ENCODE measurements at places on chromosomes 13 and 19.
A peak's percentile ranks its signal among the peaks of the same experiment; 100 is the strongest.

DNA sequence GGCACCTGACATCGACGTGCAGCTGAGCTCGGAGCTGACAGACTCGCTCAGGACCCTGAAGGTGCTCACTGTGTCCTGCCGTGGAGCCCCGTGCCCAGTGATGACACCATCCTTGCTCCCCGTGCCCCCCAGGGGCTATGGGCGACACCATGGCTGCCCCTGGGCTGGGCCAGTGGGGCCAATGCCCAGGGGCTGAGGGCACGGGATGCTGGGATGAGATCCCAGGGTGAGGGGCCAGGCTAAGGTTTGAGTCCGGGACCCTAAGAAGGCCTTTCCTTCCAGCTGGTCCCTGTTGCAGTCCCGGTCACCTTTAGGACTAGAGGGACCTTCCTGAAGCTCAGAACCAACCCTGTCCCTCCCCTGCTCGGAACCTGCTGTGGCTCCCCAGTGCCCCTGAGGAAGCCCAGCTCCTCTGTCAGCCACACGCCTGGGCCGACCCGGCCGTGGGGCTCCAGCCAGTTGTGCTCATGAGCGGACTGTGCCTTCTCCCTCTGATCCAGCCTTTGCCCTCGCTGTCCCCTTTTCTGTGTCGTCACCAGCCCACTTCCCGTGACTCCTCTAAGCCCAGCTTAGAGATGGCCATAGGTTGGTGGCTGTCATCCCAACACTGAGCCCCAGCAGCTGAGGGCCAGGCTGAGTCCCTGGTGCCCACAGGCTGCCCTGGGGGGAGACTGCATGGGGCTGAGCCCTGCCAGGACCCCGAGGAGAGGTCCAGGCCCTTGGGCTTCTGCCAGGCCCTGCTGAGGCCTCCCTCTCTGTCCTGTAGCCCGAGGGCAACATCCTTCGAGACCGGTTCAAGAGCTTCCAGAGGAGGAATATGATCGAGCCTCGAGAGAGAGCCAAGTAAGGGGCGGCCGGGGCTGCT, 10.6 kb downstream of the NOP53 start:
- no peaks in the 10 kb centered on the region for H3K27me3 ChIP-seq
- no peak for DNase-seq
- H3K36me3 ChIP-seq, result peaks cover 34% of the 10 kb centered on the region
- H3K27ac ChIP-seq, result peak overlapping the region; percentile 83
- no peaks in the 10 kb centered on the region for H3K4me1 ChIP-seq

- peaks cover 2% of the 10 kb centered on the region for H3K4me1 ChIP-seq
- no peak overlapping the region for H3K4me3 ChIP-seq
- no peaks in the 10 kb centered on the region for H3K27me3 ChIP-seq
- peaks cover 29% of the 10 kb centered on the region for H3K36me3 ChIP-seq
- DNase-seq, result no peak
Observed at GRCh38 chr13:51905787-51906186, 44.0 kb downstream of the CCDC70 start.

GRCh38 chr13:111517641-111518010, 197.2 kb downstream of the TEX29 start:
- no peaks in the 10 kb centered on the region for H3K4me1 ChIP-seq
- H3K4me3 ChIP-seq, result no peak overlapping the region
- no peaks in the 10 kb centered on the region for H3K36me3 ChIP-seq

DNA sequence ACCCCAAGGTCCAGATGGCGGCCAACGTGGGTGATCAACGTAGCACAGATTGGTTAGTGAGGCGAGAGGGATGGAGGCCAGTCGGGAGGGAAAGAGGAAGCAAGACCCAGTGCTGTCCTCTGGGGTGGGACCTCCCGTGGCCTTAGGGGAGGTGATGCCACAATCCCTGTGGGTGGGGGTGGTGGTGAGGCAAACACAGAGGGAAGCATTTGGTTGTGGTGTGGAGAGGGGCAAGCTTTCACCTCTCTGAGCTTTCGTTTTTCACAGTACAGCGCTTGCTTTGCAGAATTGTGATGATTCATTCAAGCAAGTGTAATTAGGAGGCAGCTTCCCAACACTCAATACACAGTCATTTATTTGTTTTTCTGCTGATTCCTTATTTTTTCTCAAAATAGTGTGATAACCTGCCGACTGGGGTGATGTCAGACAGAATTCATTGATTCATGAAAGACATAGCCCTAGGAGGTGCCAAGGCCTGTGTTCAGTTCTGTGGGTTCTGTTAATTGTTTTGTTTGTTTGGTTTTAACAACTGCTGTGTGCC, 2.4 kb downstream of the LENG8 start:
- H3K27me3 ChIP-seq, result no peaks in the 10 kb centered on the region
- no peak overlapping the region for H3K27ac ChIP-seq
- peaks cover 18% of the 10 kb centered on the region for H3K4me1 ChIP-seq
- peaks cover 60% of the 10 kb centered on the region for H3K36me3 ChIP-seq
- no peak overlapping the region for H3K4me3 ChIP-seq

DNA sequence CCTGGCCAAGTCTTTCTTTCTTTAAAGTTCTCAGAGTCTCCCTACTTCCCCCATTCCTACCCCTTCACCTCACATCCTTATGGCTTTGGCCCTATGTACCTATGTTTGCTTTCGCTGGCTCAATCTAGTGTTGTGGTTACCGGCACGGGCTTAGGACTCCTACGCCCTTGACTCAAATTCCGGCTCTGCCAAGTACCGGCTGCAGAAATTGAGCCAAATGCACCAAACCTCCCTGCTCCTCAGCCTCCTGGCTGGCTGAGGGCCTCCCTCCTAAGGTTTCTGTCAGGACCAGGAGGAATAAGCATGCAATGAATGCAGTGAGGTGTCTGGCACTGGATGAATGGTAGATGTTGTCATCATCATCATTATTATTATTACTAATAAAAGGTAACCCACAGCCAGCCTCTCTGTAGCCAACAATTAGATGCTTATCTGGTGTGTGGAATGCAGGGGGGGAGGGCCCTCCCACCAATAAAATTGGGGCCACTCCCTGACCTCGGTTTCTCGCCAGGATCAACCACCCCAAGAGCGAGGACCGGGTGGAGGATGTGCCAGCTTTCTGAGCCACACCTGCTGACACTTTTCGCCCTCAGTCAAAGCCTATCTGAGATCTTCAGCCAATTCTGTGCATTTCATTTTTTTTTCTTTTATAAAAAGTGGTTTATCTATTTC, 20.7 kb downstream of the KLK5 start:
- H3K4me3 ChIP-seq, result no peak overlapping the region
- H3K27ac ChIP-seq, result no peak overlapping the region
- peaks cover 2% of the 10 kb centered on the region for H3K27me3 ChIP-seq
- no peak for DNase-seq
- H3K36me3 ChIP-seq, result no peaks in the 10 kb centered on the region

DNA sequence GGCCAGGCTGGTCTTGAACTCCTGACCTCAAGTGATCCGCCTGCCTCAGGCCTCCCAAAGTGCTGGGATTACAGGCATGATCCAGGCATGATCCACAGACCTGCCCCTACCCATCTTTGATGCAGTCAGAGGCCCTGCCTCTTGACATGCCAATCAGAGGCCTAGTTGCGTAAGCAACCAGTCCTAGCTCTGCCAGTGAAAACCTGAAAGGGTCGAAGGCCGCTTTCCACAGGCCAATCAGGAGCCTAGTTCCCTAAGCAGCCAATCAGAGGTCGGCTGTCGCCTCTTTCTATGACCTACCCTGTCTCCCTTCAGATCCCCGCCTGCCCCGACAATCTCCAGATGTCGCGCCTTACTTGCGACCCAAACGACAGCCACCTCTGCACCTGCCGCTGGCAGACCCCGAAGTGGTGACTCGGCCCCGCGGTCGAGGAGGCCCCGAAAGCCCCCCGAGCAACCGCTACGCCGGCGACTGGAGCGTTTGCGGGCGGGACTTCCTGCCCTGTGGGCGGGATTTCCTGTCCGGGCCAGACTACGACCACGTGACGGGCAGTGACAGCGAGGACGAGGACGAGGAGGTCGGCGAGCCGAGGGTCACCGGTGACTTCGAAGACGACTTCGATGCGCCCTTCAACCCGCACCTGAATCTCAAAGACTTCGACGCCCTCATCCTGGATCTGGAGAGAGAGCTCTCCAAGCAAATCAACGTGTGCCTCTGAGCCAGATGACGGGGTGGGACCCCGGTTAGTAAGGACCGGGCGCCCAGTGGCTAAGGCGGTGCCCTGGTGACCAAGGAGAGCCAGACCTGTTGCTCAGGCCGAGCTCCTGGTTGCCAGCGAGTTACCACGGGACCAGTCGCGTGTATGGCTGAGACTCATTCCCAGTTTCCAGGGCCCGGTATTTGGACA, 6.3 kb downstream of the SYDE1 start:
- no peak for DNase-seq
- H3K4me1 ChIP-seq, result no peaks in the 10 kb centered on the region
- no peak overlapping the region for H3K4me3 ChIP-seq
